ENCODE measurements at places on chromosomes 1 and 21.

DNA sequence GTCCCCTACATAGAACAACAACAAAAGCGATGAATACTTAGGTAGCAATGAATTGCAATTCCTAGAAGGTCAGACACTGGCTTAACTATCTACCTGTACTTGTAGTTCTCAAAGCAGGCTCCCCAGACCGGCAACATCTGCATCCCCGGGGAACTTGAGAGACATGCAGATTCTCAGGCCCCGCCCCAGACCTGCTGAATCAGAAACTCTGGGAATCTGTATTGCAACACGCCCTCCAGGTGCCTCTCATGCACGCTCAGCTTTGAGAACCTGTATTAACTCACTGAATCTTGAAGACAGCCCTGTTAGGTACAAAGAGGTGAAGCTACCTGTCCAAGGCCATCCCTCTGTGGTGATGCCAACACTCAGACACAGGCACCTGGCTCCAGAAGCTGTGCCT, 128.1 kb downstream of the KAZN start:
- DNase-seq = no peak

DNA sequence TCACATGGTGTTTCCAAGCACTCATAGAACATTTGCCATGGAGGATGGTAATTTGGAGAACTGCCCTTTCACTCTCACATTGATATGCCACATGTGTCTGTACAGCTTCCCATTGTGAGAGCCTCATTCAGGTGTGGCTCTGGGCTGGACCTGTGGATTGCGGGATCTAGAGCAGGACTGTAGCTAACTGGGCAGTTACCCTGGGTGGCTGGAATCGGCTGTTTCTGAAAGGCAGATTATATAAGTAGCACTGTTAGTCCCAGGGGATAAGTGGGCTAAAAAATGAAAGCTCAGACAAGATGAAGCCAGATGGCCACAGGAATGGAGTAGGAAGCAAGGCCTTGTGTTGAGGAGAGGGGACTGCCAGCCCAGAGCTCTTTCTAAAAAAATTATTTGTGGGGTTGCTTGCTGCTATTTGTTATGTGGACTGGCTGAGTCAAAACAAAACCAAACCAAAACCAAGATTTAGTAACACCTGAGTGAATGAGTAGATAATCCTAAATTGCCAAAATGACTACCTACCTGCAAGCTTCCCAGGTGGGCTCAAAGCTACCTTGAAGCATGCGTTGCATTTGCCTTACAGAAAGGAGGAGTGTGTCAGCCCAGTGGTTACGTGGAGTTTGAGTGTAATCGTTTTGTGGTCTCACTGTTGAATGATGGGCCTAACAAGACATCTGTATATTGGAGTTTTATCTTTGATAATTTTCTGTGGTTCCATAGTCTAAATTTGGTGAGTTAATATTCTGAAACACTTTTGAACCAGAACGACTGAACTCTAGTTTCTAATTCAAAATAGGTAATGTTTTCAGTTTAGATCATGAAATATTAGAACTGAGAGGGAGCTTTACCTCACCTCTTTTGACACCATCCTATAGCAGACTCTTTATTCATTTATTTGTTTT, 58.0 kb downstream of the SDCCAG8 start:
- no peak for DNase-seq

GRCh38 chr1:43558346-43558841, 27.7 kb downstream of the PTPRF start:
- peak; percentile 24 for DNase-seq

DNA sequence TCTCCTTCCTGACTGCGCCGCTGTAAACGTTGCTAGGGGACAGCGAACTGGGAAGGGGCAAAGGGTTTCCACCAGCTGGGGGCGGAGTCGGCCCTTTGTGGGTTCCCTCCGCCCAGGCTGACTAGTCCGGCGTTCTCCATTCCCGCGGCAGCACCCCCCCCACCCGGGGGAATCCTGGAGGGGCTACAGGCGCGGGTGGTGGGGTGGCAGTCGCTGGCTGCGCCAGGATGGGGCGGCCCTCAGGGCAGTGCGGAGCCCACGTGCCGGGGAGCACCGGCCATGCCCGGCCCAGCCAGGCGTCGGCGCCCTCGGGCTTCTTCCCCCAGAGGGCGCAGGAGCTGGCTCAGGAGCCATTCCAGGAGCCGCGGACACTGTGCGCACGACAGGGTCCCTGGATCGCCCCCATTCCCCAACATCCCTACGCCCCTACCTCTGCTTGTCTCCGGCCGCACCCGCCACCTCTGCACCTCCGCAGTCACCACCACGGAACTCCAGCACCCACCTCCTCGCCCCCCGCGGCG, 476 bp downstream of the BATF3 start:
- no peak for DNase-seq

- no peak for DNase-seq
Measured at GRCh38 chr1:172408958-172409357, 11.5 kb upstream of the C1orf105 start.

DNA sequence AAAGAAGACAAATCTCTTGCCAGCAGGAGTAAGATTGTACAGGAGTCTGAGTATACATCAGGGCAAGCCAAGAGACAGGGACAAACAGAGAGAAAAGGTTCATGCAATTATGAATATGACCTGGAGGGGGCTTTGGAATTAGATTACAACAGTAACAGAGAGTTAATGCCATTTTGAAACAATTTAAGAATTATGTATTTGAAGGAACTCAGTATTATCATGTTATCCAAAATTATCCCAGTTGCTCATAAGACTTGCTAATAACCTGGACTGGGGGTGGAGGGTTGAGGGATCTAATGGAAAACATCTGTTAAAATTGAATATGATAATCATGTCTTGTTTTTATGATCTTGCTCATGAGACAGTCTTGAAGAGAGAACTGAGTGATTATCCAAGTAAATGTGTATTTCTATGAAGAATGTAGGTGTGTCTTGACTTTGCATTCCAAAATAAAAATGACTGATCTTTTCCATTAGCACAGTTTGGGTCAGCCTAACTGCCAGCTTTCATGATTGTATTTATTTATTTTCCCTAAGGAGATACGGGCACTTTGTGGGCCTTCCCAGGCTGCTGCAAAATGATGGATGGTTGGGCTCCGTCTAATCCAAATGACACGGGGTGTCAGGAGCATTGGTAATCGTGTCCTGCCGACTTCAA, 117.7 kb downstream of the ERG start:
- peak; percentile 19 for DNase-seq

DNA sequence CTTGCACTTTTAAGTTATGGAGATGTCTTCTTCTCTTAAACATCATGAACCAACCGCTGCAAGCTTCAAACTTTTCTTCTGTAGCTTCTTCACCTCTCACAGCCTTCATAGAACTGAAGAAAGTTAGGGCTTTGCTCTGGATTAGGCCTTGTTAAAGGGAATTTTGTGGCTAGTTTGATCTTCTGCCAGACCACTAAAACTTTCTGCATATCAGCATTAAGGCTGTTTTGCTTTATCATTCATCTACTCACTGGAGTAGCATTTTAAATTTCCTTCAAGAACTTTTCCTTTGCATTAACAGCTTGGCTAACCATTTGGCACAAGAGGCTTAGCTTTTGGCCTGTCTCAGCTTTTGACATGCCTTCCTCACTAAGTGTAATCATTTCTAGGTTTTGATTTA, 43.0 kb upstream of the RGL1 start:
- peak; percentile 66 for DNase-seq

DNA sequence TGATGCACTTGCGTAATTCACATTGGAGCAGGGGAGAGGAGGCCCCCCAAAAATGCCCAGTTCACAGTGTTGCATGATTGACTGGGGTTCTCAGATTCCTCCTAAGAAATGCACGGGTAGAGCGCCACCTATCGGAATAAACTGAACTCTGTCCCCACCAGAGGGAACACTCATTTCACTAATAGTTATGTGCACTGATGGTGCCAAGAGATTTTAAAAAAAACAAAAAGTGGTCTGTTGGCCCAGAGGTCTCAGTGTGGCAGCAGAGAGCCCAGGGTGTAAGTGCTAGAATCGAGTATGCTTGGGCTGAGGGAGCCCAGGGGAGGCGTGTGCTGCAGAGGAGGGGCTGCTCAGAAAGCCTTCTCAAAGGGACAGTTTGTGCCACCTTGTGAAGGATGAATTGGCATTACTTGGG, 6.9 kb downstream of the PINK1 start:
- no peak for DNase-seq

DNA sequence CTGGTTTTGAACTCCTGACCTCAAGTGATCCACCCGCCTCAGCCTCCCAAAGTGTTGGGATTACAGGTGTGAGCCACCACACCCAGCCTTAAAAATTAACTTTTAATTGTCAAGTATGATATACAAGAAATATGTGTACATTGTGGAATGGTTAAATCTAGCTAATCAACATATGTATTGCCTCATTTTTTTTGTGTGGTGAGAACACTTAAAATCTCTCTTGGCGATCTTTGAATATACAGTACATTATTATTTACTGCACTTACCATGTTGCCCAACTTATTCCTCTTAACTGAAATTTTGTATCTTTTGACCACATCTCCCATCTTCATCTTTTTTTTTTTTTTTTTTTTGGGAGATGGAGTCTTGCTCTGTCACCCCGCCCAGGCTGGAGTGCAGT, 23.3 kb downstream of the THRAP3 start:
- DNase-seq = no peak

DNA sequence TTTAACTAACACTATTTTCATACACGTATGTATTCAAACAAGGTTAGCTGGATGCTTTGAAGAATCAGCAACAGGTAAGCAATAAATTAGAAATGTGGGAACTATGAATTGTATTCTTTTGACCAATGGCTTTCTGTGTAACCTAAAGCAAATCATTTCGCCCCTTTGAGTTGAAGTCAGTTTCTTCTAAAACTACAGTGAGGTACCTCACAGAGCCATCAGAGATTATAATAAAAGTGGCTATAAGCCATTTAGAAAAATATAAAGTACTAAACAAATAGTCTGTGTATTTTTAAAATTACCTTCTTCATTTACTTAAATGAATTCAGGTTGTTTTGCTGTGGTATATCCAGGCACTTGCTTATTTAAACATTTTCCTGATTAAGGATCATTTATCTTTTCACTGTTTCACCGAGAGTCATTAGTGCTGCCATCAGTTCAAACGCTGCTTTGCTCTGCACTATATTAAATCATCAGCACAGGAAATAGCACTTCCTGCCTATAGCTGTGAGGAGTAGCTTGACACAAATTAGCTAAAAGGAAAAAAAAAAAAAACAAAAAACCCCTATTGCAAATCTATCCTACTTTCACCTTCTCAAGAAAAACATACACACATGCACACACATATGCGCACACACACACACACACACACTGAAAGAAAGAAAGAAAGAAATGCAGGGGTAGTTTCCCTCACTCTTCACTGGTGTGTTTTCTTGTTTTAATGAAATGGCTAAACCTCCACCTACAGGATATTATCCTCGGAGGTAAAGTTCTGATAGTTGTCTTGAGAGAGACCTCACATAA, 39.8 kb upstream of the C1orf105 start:
- no peak for DNase-seq

GRCh38 chr1:15406614-15407559, 2.8 kb upstream of the EFHD2 start:
- DNase-seq = peak; percentile 33

DNA sequence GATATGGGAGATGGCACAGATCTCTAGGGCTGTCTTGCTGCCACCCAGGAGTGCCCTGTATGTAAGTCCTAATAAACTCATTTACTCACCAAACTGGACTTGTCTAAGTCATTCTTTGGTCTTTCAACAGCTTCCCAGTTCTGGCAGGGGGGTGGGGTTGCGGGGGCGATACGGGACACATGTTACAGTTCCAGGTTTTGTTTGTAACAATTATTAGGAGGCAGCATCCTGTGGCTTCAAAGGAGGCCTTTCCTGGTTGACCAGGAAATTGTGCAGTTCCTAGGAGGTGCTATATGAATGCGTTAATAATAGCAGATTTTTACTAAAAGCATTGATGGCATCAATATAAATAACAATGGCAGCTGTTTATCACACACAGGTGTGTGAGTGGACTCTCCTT, 42.7 kb upstream of the TRIM45 start:
- DNase-seq = no peak

DNA sequence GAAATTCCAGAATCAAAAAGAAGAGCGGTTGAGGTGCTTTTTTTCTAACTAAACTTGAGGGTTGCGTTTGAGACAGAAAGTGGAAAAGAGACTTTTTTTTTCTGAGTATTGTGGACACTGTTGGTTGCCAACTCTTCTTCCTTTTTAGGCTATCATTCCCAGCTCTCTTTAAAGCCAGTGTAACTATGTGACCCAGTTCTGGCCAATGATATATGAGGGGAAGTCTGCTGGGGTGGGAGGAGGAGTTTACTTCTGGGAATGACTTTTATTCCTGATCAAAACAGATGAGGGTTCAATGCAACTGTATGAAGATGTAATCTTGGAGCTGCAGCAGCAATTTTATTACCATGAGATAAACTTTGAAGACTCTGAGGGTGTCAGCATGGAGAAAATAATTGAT, 17.3 kb upstream of the NMNAT2 start:
- DNase-seq = no peak

DNA sequence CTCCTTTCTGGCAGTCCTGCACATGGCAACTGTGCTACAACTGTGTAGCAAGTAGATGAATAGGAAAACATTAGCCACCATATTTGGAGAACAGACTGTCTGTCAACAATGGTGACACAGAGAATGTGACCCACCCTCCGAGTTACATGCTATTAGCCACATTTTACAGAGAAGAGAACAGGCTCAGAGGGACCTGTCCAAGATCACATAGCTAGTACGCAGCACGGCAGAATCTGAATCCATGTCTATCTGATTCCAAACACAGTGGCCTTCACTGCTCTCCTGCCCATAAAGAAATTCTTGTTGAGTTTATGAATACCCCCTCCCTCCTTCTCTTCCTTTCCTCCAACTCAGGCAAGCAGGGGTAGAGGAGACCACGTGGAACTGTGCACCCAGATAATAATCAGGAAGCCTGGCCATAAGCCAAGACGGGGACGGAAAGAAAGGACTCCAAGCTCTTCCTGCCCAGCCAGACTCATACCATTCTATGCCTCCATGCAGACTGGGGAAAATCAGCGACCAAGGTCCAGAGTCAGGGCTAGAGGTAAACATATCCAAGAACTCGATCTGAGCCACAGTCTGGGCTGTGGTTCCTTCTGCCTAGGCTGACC, 78.8 kb downstream of the TRABD2B start:
- no peak for DNase-seq

GRCh38 chr1:239353536-239353935, 32.8 kb upstream of the CHRM3 start:
- DNase-seq = no peak

- DNase-seq = peak; percentile 78
Measured at GRCh38 chr1:184163674-184164465, 112.3 kb downstream of the TSEN15 start.

DNA sequence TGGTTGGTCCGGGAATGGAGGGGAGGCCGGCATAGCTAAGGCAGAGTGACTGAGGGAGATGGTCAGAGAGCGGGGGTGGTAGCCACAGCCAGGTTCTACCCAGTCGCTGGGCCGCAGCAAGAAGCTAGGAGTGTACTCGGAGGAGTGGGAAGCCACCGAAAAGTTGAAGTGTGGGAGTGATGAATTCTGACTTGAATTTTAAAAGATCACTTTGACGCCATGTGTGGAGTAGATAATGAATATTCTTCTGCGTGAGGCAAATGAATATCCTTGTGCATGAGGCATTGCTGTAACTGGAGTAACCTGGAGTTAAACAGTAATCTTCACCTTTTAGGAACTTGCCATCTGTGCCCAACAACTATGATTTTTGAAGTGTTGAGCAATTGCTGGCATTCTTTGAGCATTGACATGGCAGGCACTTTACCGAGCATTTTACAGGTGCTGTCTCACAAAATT, 6.9 kb downstream of the CTPS1 start:
- DNase-seq = no peak

- no peak for DNase-seq
Measured at GRCh38 chr1:157311730-157312081, 173.5 kb upstream of the ETV3 start.
